Stimulated activated CD4-positive, alpha-beta T cell treated with anti-CD3 and anti-CD28 coated beads, TNF-alpha, amount 100 ng/mL, for 1 hour (primary cell): ENCODE measurements at places on chromosomes 11 and 22.

- DNase-seq, result no peak
These were observed 14.2 kb downstream of the DTX4 start for GRCh38 chr11:59186130-59186594.

GRCh38 chr11:38510041-38510440 lies 1912.0 kb upstream of the RAG2 start:
- no peak for DNase-seq

- DNase-seq, result no peak
These were observed 426.4 kb downstream of the CTTN start for GRCh38 chr11:70824605-70825245.

- DNase-seq, result no peak
These were observed 30.8 kb downstream of the SBF1 start for GRCh38 chr22:50443801-50444625.

- no peak for DNase-seq
These were observed 2.3 kb upstream of the MALAT1 start for GRCh38 chr11:65496304-65497140.
